ENCODE measurements at places on chromosomes 3 and 15.

DNA sequence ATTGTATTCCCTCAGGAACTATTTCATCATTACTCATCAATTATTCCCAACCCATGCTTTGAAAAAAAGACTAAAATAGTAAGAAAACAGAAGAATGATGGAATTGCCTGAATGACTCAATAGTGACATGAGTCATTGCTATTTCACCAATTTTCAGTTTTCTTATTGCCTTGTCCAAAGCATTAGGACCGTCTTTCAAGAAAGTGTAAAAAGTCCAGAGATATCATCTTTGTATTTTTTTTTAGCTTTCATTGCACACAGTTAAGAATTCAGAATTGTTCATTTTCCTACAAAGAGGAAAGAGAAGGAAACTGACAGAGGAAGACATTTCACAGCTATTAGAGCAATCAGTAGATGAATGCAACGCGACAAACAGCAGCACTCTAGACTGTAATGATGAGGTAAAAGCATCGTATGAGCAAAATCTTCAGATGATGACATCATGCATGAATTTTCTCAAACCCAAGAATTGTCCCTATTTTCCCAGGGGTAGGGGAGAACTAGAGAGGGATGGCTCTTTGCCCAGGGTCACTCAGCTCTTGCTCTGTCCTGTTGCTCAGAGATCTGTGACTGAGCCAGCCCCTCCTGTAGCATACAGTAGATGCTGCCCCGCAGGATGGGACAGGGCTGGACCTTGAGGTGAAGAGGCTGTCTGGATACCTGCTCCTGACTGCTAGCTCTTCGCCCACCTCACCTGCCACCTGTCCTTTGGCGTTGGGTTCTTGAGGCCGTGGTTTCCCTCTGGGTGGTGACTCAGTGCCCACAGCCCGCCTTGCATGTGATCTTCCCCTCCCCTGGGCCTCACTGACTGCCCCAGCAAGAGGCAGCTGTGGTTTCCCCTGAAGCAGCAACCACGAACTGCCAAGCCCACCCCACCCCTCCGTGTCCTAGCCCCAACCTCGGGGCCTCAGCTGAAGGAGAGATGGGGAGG, 84.8 kb downstream of the PPCDC start:
- DNase-seq, result peak; percentile 90

GRCh38 chr15:52567871-52568600, 794 bp downstream of the ARPP19 start:
- DNase-seq, result no peak

- DNase-seq, result no peak
Measured at GRCh38 chr15:69499521-69500211, 47.0 kb downstream of the RPLP1 start.

DNA sequence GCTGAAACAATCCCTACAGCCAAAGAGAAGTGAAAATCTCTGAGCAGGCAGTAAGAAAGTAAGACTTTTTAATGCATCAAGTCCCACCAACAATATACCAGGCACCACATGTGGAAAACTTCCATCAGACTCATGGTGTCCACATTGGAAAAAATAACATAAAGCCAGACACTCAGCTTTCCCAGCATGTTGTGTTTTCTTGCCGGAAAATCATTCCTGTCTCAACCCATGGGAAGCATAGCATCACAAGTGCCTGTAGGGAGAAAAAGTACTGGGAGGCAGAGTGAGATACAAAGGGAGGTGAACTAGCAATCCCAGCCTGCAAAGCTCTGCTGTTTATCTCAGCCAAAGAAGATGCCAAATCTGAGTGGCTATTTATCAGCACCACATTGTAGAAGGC, 868.9 kb downstream of the SI start:
- no peak for DNase-seq

- DNase-seq, result peak; percentile 28
Measured at GRCh38 chr15:76368122-76368621, 31.6 kb downstream of the ISL2 start.

DNA sequence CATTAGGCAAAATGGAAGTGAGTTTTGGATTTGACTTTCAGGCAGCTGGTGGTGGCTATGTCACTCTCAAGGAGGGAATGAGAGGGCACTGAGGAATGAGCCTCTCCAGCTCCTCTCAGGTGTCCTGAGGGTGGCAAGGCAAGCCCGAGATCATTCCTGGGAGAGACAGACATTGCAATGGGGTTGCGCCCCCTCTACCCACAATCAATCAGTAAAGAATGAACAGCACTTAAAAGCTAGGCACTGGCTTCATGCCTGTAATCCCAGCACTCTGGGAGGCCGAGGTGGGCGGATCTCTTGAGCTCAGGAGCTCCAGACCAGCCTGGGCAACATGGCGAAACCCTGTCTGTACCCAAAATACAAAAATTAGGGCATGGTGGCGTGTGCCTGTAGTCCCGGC, 14.1 kb upstream of the SHF start:
- DNase-seq, result no peak

DNA sequence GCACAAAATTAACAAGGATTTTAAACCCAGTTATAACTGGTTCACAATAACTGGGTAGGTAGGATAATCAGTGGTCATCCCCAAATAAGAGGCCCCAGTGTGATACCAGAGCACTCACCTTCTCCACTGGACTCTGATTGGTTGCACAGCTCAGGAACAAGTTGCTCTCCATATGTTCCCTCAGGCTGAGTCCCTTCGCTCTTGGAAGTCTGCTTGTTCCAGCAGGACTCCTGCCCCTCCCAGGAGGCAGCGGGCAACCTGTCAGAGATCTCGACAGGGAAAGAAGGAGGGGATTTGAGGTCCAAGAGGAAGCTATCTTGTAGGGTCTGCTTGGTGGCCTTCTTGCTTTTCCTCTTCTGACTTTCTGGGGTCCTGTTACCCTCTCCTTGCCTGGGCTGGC, 51.6 kb upstream of the HEG1 start:
- no peak for DNase-seq

GRCh38 chr3:144516589-144516988, 545.0 kb downstream of the DIPK2A start:
- DNase-seq, result no peak

All from foreskin fibroblast (primary cell).